ENCODE measurements at places on chromosomes 4 and X.

DNA sequence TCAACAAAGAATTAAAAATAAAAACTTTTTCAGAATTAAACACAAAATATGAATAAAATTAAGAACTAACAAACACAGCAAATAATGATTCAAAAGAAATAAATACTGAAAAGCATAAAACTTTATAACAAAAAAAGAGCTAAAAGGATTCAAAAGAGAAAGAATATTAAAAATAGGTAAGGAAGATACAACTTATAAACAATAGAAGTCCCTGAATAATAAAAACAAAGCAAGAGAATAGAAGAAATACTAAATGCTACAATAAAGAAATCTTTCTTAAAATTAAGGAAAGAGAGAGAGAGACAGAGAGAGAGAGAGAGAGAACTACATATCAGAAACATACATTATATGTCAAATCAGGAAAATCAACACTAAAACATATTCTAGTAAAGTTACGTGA lies 619.9 kb upstream of the SLIT2 start:
- DNase-seq, result no peak

DNA sequence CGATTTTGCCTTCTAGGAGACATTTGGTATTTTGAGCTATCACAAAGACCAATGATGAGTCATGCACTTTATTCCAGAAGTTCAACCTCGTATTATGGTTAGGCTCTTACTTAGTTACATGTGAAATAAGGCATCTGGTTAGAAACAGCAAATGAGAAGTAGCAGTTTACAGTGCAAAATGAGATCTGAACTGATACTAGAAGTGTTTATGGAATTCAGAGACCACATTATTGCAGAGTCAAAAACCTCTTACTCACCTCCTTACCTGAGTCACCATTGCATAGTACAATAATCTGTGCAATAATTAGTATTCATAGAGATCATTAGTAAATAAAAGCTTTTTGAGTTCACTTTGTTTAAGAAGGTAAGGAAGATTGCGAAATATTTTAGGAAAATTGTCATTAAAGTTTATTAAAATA lies 38.7 kb downstream of the SEC24B start:
- DNase-seq, result no peak

GRCh38 chr4:157885811-157886210 lies 287.0 kb downstream of the GASK1B start:
- DNase-seq, result no peak

DNA sequence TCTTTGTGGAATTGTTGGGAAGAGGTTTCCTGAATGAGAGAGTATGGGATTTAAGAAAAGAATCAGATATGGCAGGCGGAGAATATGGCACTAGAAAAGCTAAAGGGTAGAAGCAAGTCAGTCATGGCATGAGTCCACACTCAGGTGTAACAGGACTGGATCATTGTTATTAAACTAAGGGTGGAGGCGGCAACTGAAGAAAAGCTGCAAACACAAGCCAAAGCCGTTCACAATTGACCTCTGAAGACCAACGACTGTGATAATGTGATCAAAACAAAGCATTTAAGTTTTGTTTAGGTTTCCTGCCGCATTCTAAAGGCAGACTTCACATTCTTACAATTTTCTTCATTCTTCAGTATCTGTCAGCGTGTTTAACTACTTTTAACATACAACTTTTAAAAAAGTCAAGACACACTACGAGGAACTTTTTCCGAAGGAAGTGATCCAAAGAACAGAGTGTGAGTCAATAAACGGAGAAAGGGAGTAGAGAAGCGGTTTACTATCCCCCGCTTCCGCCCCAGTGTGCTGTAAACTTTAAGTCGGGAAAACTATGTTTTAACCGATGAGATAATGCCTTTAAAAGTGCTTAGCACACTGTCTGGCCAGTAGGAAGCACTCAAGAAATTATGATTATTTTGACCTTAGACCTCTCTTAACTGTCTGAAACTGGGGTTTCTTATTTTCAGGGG lies 909 bp upstream of the SLAIN2 start:
- no peak for DNase-seq

DNA sequence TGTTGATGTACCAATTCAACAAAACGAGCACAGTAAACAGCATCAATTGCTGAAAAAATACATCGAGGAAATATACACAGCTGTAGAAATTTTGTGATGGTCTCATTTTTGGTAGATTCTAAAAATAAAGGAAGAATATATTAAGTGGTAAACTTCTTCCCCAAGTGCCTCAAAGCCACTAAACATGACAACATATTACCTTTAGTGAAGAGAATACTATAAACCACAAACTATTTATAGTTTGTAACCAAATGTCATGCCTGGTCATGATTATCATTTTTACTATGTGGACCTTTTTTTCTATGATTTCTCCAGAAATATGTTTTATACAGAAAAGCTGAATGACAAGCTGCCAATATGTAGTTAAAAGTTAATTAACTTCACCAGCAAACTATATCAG lies 106.9 kb downstream of the THOC2 start:
- no peak for DNase-seq
